Putamen (tissue), 1 donor: ENCODE measurements at places on chromosomes 7 and 10.

- DNase-seq = no peak
These were observed 167.6 kb downstream of the AMPH start for GRCh38 chr7:38463277-38464225.

DNA sequence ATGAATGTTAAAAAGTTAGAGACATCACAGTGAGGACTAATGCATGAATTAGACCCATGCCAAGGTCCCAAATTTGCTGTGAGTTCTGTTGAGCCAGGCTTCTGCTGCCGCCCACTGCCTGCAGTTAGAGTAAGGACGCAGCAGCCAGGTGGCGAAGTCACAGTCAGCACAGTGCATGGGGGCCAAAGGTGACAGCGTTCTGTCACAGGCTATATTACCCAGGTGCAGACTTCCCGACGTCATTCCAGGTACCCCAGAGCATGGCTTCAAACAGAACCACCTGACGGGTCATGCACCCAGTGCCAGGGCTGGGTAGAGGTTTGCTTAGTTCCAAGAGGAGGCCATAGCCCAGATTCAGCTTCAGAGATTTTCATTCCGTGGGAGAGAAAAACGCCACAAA is 33.9 kb upstream of the HMX3 start:
- no peak for DNase-seq

DNA sequence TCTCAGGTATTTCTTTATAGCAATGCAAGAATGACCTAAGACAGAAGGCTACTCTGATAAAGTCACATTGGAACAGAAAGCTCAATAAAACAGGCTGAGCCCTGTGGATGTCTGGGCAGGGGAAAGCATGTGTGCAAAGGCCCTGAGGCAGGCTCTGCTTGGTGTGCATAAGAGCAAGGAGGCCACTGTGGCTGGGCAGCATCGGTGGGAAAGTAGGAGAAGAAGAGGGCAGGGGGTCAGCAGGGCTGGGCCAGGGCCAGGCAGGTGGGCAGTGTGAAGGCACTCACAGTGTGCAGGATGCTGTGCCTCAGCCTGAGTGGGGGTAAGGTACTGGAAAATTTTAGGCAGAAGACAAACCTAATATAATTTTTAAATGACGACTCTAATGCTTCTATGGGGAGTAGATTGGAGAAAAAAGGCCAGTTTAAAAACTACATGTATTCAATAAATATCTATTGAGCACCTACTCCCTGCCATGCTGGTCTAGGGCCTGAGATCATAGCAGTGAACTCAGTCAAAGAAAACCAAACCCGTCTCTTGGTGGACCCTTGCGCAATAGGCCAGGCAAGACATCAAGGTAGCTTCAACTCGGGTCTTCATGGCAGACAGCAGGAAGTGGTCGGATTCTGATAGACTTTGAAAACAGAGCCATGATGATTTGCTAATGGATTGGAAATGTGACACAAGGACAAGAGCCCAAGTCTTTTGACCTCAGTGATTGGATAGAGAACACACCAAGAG is 572.3 kb downstream of the TCERG1L start:
- DNase-seq = no peak

GRCh38 chr7:132381742-132382472 is 194.4 kb downstream of the PLXNA4 start:
- DNase-seq = no peak

GRCh38 chr10:111473361-111473760 is 396.5 kb downstream of the ADRA2A start:
- DNase-seq = no peak

DNA sequence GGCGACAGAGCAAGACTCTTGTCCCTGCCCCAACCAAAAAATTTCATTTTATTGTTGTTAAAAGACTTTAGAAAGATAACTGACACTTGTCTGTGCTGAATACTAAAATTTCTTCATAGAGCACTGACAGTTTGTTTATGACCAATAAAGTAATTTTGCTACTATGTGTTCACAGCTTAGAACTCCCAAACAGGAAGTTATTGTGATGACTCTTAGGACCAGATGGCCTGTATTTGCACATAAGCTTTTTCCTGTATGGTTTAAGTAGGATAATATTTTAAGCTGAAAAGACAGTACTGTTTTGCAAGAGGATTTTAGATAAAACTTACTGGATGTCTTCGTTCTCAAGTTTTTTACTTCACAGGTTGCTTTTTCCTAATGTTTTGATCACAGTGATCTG is 80.7 kb downstream of the MMRN2 start:
- DNase-seq = no peak

DNA sequence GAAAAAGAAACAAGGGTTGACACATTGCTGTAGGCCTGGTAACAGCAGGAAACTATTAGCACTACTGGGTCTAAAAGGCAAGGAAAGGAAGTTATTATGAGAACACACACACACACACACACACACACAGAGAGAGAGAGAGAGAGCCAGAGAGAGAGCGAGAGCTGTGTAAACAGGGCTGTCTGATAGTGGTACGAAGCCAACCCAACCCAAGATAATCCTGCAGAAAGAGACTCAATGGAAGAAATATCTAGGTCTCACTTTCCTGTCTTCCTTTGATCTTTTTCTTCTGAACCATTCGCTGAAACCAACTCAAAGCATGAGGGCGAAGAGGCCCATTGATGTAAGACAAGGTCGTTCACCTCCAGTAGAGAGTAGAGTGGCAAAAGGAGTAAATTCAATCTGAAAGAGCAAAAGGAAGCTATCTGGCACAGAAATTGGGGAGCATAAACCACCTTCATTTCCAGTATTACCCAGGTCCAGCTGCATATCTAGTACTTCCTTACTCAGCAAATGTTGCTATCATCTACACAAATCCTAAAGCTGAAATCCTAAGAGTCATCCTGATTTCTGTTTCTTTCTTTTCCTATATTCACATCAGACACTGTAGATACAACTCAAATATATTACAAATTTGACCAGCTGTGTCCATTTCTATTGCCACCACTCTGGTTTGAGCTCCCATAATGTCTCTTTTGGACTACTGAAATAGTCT is 110.2 kb downstream of the TMEM26 start:
- DNase-seq = no peak

DNA sequence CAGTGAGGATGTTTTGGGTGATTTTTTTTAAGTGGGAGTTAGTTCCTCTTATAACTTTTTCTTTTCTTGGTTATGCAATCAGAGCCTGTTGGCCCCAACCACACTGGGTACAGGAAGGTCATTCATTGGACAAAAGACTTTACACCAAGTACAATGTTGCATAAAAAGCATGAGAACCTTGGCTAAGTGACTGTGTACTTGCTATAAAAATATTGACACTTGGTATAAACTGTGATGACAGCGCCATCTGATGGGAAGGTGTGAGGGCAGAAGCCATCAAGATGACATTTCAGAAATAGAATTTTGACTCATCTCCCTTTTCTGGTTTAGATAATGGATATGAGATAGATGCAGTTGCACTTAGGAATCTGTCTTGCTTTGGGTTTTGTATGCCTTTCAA is 126.4 kb upstream of the CCDC6 start:
- peak; percentile 66 for DNase-seq

- no peak for DNase-seq
These were observed 37.7 kb downstream of the RBAK start for GRCh38 chr7:5083311-5083711.

DNA sequence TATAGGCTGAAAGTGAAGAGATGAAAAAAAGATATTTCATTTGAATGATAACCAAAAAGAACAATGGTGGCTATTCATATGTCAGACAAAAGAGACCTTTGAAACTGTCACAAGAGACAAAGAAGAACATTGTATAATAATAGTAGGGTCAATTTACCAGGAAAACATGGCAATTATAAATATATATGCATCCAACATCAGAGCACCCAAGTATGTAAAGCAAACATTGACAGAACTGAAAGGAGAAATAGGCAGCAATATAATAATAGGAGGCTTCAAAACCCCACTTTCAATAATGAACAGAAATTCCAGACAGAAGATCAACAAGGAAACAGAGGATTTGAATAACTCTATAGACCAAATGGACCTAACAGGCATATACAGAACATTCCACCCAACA is 876.2 kb downstream of the GRID1 start:
- peak; percentile 71 for DNase-seq

- no peak for DNase-seq
These were observed 84.6 kb upstream of the LYZL1 start for GRCh38 chr10:29204070-29204800.

DNA sequence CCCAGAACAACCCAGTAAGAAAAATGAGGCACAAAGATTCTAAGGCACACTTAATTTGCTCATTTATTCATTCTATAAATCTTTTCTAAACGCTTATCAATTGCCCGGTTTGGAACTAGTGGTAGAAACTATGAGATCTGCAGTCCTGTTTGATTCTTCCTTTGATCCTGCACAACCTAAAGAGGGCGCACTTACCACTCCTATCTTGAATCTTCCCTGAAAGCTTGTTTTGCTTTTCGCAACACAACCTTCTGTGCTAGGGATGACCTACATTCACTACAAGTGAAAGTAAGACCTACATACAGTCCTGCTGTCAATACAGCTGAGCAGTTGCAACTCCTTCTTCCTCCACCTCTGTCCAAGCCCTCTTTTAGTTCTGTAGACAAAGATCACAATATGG is 12.6 kb upstream of the ARL4A start:
- no peak for DNase-seq

DNA sequence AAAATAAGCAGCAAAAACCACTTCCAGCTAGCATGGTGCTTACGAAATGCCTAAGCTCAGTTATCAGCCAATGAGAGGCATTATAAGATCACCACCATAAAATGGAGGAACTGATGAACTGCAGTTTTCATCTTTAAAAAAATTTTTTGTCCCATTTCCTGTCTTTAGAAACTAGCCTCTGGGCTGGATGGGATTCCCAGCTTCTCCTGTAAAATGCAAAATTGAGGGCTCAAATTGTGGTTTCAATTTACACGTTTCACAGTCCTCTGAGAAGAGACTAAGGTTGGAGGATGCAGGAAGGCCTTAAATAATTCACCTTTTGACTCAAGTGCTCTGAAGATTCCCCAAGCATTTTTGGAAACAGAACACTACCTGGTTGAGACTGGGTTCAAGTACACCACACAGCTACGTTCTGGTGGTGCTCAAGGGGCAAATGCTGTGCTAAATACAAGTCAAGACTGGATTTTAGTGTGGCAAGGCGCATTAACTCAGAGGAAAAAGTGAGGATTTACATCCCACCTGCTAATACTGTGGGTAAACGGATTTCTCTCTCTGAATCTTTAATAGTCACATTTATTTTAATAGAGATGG is 951 bp downstream of the ZNF25 start:
- DNase-seq = peak; percentile 33

GRCh38 chr10:14017467-14017866 is 313.3 kb downstream of the FRMD4A start:
- DNase-seq = no peak

- peak; percentile 6 for DNase-seq
These were observed 246.1 kb downstream of the KLF6 start for GRCh38 chr10:3538656-3539531.

- no peak for DNase-seq
These were observed 71.3 kb downstream of the CHST15 start for GRCh38 chr10:124022066-124022465.

DNA sequence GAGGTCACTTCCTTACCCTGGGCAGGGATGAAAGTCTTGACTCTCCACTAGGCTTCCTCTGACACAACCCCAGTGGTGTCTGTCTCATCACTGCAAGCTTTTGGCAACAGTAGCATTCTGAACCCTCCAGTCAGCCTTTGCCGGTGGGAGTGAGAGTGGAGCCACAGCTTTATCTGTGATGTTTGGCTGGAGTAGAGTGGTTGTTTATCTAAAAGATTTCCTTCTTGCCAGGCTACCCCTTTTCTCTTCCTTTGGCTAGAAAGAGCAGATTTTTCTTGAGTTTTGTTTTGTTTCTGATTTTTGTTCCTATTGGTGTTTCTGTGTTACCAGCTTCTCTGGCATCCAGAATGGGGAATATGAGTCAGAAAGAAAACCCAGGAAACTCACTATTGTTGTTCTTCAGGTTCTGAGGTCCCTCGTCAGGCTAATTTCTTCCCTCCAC is 98.9 kb upstream of the KIF5B start:
- DNase-seq = no peak

GRCh38 chr7:155735442-155736115 is 76.7 kb downstream of the SHH start:
- DNase-seq = no peak

DNA sequence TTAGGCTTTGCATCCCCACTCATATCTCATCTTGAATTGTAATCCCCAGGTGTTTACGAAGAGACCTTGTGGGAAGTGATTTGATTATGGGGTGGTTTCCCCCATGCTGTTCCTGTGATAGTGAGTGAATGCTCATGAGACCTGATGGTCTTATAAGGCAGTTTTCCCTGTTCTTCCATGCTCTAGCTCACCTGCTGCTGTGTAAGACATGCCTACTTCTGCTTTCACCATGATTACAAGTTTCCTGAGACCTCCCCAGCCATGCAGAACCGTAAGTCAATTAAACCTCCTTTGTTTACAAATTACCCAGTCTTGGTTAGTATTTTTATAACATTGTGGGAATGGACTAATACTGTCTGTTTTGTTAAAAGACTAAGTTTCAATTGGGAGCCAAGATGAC is 35.3 kb upstream of the ZNF92 start:
- DNase-seq = no peak

- DNase-seq = no peak
These were observed 86.7 kb upstream of the GNAI1 start for GRCh38 chr7:80047856-80048459.

DNA sequence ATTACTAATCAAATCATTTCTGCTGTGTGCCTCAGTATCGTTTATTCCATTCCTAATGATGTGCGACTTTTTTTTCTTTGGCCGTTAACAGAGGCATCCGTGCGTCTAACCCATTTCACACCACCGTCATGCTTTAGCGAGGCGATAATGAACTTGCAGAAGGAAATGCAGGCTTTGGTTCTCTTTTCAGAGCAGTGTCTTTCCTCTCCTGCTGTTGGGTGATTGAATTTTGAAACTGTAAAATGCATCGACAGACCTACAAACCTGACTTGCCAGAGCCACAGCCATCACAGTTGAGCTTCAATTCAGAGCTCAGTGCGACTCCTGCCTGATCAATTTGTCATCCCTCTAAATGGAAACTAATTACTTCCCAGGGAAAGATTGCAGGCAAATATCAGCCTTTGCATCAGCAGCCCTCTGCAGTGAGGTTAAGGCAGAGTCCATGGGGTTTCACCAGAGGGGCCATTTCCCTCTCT is 486.0 kb upstream of the GALNT17 start:
- DNase-seq = no peak
